ENCODE measurements at places on chromosomes 4 and X.

DNA sequence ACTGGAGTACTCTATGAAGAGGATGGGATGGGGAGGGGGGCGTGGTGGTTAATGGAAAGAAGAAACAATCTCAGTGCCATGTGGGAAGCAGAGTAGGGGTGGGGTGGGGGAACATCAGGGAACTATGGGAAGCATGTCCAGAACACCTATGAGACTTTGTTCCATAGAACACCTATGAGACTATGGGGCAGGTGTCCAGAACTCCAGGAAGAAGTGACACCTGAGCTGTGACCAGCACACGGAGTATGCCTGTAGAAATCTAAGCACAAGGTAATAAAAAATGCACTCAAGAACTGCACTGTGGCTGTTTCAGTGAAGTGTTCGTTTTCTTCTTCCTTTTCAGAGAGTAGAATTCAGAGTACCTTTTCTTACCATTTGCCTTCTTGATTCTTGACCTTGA is 704.8 kb upstream of the TENM3 start:
- no peak for DNase-seq

- no peak for DNase-seq
Measured at GRCh38 chrX:134821370-134821769, 163.1 kb upstream of the PLAC1 start.

- DNase-seq, result no peak
Measured at GRCh38 chr4:172666711-172667368, 501.8 kb upstream of the GALNT7 start.

GRCh38 chr4:153023692-153024394 is 87.7 kb downstream of the FHDC1 start:
- no peak for DNase-seq

DNA sequence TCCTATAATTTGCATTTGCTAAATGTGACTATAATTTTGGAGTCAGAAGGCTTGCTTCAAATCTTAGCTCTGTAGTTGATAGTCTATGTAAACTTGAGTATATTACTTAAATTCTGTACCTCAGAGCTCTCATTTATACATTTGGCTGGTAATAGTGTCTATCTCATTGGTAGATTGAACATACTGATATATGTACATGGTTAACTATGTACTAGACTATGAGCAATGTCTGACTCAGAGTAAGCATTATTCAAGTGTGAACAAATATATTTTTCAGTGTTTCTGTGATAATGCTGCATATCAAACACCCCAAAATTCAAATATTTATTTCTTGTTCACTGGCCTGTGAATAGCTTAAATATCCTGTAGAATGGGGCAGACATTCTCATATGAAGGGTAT is 1568.9 kb upstream of the PABPC4L start:
- DNase-seq, result no peak

DNA sequence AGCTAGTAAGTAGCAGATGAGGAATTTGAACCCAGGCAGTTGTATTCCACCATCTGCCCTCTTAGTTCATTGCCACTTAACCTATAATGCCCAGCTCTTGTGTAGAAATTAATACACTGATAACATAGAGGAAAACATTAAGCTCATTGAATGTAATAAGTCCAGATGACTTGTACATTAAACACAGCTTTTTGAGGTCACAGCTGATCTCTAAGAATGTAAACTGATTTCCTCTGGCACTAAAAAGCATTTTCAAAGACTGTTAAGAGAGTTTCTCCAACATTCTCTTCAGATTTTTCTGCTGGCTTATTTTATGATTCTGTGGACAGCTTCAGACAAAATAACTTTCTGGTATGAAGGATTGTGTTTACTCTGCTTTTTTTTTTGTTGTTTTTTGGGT is 42.7 kb downstream of the HPRT1 start:
- no peak for DNase-seq

DNA sequence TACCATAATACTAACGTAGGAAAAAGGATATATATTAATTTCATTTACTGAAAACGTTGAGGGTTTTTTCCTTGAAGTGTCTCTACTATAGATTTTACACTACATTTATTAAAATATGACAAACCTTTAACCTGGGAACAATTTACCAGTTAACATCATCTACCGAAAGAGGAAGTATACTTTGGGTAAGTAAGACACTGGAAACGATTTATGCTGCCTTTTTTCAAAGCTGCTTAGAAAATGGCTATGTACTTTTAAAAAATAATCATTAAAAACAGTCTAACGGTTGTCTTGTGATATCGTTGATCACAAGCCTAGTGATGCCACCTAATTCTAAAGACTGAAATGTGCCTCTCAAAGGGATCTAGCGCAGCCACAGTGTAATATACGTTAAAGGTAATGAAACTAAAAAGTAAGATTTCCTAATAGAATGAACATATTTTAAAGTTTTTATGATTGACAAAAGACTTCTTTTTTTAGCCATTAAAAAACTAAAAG is 50.4 kb downstream of the STX18 start:
- no peak for DNase-seq

DNA sequence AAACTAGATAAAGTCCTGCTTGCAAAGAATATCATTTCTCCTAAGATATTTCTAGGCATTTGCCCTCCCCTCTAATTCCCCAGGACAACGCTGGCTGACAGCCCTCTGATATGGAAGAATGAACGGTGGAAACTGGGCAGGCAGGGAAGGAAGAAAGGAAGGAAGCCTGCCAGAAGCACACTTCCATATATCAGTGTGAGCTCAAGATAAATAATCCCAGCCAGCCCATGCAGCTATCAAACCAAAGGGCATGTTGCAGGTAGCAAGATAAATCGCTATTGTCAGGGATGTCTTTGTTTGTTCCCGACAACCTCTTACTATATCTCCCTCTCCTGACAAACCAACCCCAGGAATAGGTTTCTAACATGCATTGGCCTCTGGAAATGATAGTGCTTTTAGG is 412.8 kb downstream of the HNRNPD start:
- DNase-seq, result no peak

DNA sequence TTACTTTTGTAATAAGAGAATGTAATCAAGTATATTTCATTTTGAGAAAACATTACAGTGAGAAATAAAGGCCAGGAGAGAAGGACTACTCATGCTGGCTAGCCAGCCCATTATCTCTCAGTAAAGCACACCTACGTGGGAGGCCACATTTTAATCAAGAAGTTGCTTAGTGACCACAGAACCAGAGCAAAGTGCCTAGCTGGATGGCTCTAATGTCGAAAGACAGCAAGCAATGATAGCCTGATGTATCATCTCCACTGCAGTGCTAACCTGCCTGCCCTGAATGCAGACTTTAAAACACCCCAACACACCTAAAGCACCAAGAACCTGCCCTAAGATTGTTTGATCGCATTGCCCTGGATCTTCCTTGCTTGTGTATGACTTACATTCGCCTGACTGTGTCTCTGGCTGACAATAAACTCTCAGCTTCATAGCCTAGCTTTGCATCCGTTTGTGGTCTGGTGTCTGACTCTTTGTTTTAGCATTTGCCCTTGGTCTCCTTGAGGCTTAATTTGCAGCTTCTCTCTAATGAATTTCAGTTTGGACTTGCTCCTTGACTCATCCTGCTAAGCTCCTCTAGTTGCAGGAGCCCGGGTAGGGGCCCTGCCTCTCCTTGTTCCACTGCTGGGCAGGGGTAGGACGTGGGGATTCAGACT is 31.4 kb upstream of the SOWAHD start:
- peak; percentile 22 for DNase-seq

GRCh38 chrX:82757614-82758013 is 750.5 kb upstream of the POU3F4 start:
- DNase-seq, result no peak

DNA sequence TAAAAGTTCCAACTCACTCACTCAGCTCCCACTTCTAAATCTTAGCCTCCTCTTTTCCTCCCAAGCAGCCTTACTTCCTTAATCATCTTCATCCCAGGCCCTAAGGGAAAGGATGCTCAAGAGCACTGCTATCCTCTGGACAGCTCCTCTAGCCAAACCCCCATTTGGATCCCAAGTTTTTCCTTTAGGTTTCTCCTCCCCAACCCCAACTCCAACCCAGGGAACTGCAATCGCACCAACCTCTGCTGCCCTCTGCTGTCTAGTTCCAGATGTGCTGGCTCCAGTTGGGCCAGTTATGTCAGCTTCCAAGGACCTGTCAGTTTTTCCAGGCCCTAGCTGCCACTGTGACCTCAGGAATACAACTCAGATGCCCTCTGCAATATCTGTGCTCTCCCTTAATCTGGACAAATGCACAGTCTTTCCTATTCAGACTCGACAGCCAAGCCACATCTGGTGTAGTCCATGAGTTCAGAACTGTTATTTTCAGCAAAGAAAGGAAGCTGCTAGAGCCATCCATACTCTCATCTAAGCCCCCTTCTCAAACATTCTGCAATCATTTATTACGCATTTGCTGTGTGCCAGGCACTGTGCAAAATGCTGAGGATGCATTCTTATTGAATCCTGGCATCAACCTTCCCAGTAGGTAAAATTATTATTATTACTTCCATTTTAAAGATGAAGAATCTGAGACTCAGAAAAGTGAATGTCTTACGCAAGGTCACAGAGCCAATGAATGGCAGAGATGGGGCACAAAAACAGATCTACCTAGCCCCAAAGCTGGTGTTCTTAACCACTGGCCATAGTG is 12.3 kb upstream of the XPNPEP2 start:
- DNase-seq, result peak; percentile 20

DNA sequence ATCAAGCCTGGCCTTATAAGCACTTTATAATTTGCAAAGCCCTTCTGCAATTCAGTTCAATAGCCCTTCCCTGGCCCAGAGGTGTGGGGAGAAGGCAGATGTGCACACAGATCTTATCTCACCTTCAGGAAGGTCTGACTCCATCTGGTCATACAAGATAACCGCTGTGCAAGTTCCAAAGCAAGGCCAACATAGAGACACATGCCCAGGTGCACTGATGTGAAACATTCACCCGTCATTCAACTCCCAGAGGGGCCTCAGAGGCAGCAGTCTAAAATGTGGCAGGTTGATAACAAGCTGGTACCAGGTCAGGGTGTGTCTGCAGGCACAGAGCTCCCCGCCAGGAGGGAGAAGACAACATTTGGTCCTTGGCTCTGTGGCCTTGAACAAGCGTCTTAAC is 10.9 kb upstream of the WFS1 start:
- DNase-seq, result no peak

DNA sequence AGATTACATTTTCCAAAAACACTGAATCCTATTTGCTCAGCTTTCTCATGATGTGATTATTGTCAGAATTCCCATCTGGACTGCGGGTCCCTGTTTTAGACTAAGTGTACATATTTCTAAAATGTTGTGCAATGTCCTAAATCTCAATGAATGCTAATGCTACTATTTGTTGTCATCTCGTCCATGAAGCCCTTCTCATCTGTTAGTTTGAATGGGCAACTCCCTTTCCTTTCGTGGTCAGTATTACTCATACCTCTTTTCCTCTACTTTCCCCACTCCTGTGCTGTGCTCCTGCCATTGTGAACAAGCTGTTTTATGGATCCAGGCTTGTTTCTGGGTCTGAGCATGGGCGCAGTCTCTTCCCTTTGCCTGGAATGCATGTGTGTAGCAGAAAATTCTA is 91.0 kb downstream of the MID1 start:
- DNase-seq, result no peak

DNA sequence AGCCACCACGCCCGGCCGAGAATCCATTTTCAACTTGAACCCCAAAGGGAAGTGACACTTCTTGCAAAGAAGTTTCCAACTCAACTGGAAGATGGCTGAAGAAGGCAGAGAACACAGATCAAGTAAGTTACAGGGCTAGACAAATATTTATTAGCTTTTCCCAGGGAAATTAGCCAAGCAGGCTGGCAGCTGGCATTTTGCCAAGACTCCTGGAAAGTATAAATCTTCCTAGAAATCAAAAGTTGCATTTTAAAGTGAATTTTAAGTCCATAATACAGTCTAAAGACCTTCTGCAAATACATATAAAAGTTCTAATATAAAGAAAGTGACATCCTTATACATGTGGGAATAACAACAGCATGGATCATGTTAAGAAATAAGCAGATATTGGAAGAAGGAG is 3.4 kb upstream of the MRPL1 start:
- no peak for DNase-seq

DNA sequence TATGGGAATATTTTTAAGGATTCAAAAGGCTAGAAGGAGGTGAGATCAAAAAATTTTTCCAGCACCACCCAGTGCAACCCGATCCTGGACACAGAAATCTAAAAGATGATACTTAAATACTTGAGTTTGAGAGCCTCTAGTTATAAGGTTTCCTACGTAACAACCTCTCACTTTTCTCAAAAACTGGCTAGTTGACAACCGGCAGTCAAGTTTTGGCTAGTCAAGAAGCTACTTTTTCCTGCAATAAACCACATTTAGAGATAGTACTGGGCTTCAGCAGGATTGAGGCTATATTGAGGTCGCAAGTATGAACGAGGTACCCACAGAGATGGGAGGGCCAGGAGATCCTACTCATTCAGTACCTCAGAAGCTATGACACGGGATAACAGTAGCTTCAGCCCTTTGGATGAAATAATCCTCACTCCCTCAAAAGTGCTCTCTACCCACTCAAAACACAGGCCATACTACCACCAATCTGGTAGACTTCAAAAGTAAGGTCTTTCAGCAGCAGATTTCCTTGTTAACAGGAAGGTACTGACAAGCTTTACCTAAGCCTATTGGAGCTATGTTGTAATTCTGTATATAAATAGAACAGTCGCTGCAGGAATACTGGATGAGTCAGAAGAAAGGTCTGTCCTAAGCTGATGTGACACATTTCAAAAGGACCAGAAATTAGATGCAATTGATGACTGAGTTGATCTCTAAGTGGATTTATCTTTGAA is 1.5 kb upstream of the TSPAN5 start:
- no peak for DNase-seq

GRCh38 chr4:106914223-106914622 is 121.9 kb downstream of the DKK2 start:
- DNase-seq, result no peak

DNA sequence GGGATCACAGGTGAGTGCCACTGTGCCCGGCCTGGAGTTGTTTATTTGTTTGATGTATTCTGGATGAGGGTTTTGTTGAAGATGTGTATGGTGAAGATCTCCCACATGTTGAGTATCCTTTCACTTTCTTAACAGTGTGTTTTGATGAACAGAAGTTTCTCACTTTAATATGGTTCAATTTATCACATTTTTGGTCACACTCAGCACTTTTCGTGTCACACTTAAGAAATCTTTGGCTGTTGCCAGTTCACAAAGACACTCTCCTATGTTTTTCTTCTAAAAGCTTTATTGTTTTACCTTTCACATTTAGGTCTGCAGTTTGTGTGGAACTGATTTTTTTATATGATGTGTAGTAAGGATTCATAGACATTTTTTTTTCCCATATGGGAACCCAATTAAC is 16.6 kb upstream of the ZNF185 start:
- DNase-seq, result no peak

GRCh38 chr4:56261027-56261426 is 126.3 kb downstream of the AASDH start:
- DNase-seq, result no peak

- DNase-seq, result no peak
Measured at GRCh38 chr4:75892508-75892907, 9.7 kb downstream of the PPEF2 start.

- no peak for DNase-seq
Measured at GRCh38 chrX:13752646-13753045, 18.1 kb downstream of the OFD1 start.

- DNase-seq, result no peak
Measured at GRCh38 chr4:16573739-16574138, 324.7 kb downstream of the LDB2 start.

GRCh38 chrX:45850775-45851433 is 650.2 kb upstream of the DIPK2B start:
- DNase-seq, result peak; percentile 45
